Endodermal cell (in vitro differentiated cells): ENCODE measurements at places on chromosomes 3 and 15. TPM values are rescaled to one million over a fixed set of nuclear protein-coding genes. Genes with fewer than 3 reads are reported as not detected.
A peak's percentile ranks its signal among the peaks of the same experiment; 100 is the strongest.

DNA sequence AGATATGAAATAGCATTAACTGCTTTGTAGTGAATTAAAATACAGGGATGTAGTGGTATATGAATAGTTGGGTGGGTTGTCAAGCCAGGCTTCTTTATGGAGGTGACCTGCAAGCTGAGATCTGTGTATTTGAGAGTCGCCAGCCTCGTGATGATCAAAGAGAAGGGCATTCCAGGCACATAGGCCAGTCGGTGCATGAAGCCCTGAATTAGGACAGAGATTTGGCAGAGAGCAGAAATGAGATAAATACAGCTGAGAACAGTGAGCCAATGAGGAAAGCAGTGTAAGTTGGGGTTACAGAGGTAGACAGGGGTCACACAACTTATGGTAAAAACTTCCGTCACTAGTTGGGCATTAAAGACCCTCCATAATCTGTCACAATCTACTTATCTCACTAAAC lies 641.9 kb downstream of the OTOL1 start:
- no peak for DNase-seq

- DNase-seq = no peak
These were observed 531.2 kb upstream of the CFAP20DC start for GRCh38 chr3:59580996-59581395.

SFMBT1 gene
- total RNA-seq = 2.1 to 7.5 TPM (median 6.9 TPM) in 3 replicates

- no peak for DNase-seq
These were observed 314.2 kb downstream of the CLSTN2 start for GRCh38 chr3:140249188-140249587.

DNA sequence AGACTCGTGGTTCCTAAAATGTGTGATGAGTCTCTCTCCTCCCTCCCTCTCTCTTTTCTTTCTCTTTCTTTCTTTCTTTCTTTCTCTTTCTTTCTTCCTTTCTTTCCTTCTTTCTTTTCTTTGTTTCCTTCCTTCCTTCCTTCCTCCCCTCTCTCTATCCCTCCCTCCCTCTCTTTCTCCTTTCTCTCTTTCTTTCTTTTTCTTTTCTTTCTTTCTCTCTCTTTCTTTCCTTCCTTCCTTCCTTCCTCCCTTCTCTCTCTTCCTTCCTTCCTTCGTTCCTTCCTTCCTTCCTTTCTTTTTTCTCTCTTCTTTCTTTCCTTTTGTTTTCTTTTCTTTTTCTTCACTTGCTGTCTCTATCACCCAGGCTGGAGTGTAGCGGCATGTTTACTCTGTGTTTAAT lies 290.8 kb downstream of the NFKBIZ start:
- no peak for DNase-seq

PROS1 gene
- total RNA-seq = 39.1 to 52.4 TPM (median 52.4 TPM) in 3 replicates

GCHFR gene
- 47.1 to 94.1 TPM (median 48.1 TPM) in 3 replicates for total RNA-seq

DNA sequence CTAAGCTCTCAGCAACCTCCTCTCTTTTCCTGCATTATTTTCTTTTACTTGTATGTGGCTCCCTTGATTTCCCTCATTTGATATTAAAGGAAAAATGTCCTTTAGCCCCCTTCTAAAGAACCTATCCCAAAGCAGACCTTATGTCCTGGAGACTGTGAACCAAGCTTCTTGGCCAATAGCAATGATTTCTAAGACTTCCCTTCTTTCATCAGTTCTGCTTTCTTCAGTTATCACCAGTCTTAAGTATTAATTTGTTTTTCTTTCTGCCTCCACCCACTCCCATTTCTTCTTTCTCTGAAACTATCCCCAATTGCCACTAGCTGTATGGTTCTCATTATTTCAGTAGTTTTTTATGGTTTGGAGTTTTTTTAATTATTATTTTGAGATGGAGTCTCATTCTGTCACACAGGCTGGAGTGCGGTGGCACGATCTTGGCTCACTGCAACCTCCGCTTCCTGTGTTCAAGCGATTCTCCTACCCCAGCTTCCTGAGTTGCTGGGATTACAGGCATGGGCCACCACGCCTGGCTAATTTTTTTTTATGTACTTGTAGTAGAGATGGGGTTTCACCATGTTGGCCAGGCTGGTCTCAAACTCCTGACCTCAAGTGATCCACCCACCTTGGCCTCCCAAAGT lies 12.1 kb downstream of the TMOD3 start:
- no peak for DNase-seq

TIMP4 gene
- 0.46 TPM in 1 of 3 replicates, not detected in the others for total RNA-seq

- no peak for DNase-seq
These were observed 19.5 kb downstream of the SHF start for GRCh38 chr15:45168286-45168685.

GRCh38 chr3:48928679-48929078 lies 10.0 kb downstream of the ARIH2 start:
- DNase-seq = no peak

DNA sequence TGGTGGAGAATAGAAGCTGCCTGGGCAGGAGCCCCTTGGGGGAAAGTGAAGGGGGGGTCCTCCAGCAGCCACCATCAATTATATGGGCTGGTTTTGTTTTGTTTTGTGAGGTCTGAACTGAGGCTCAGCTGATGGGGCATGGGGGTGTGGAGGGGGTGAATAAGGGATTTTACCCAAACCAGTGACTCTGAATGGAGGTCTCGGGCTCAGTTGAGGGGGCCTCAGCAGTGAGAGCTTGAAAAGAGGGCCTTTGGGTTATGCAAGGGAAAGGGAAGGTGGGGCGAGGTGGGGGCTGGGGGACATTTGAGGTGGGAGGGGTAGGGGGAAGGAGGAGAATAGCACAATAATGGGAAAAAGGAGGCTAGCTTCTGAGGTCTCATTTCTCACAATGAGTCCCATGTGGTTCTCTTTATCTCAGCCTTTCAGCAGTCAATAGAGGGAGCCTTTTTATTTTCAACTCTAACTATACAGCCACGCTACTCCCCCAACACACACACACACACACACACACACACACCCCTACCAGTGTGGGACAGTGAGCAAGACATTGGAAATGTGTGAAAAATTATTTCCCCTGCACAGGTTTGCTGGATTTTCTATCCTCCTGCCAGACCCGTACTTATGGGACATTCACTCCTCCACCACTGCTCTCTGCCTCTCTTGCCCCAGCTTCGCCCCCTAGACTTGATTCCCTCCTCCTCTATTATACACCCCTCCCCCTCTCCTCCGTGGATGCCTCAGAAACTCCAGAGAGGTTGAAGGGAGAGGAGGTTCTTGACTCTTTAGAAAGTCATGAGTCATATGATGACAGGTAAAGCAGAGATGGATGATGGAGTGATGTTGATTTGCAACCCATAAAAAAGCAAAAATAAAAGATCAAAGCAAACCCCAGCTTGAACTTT lies 96.0 kb downstream of the GTPBP8 start:
- DNase-seq = no peak

STRA6 gene
- 25.7 to 119 TPM (median 26.2 TPM) in 3 replicates for total RNA-seq

- DNase-seq = no peak
These were observed 243.7 kb downstream of the TLE3 start for GRCh38 chr15:69854001-69854400.

GRCh38 chr15:40988156-40988555 lies 34.9 kb downstream of the CHAC1 start:
- DNase-seq = no peak

IDH2 gene
- 25.9 and 27.0 TPM in 2 replicates for total RNA-seq

- DNase-seq = no peak
These were observed 23.0 kb upstream of the NMD3 start for GRCh38 chr3:161197855-161198850.

GRCh38 chr3:147866561-147866960 lies 457.4 kb downstream of the ZIC1 start:
- DNase-seq = no peak

DNA sequence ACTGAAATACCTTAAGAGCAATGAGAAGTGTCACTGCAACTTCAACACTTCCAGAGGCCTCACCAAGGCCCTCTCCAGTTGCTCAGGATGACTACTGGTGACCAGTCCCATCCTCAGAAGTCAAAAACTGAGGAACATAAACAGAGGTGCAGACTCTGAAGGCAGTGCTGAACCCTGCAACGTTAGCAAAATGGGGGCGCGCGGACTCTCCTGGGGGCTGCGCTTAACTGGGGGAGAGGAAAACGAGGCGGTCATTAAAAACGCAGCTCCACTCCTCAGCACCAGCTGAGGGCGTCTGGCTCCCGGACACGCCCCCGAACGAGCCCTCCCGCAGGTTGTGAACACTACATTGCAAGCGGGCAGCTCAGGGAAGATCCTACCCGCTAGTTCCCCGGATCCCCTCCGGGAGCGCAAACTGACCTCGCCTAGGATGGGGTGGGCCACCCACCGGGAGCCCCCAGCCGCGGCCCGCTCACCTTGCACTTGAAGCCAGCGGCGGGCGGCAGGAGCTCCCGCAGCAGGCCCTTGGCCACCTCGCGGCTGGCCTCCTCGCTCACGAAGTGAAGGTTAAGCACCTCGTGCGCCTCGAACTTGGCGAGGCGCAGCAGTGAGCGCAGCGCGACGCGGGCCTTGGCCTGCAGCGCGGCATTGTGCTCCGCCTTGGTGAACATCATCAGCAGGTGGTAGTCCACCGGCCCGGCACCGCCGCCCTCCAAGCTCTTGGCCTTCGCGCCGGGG lies 711 bp downstream of the XXYLT1 start:
- peak; percentile 90 for DNase-seq

GRCh38 chr3:99971761-99972160 lies 142.5 kb downstream of the FILIP1L start:
- DNase-seq = no peak

RBP2 gene
- total RNA-seq = not detected in 2 replicates

SLC12A8 gene
- 14.9 and 18.6 TPM in 2 replicates for total RNA-seq

GRCh38 chr3:46381625-46382024 lies 10.9 kb downstream of the CCR5 start:
- DNase-seq = peak; percentile 47

- DNase-seq = no peak
These were observed 13.5 kb downstream of the OCA2 start for GRCh38 chr15:28085489-28086174.

LHFPL4 gene
- total RNA-seq = 6.0 to 6.7 TPM (median 6.1 TPM) in 3 replicates

HTR3E gene
- total RNA-seq = not detected in 3 replicates

GRCh38 chr3:141854599-141854998 lies 21.8 kb upstream of the ATP1B3 start:
- DNase-seq = no peak

DNA sequence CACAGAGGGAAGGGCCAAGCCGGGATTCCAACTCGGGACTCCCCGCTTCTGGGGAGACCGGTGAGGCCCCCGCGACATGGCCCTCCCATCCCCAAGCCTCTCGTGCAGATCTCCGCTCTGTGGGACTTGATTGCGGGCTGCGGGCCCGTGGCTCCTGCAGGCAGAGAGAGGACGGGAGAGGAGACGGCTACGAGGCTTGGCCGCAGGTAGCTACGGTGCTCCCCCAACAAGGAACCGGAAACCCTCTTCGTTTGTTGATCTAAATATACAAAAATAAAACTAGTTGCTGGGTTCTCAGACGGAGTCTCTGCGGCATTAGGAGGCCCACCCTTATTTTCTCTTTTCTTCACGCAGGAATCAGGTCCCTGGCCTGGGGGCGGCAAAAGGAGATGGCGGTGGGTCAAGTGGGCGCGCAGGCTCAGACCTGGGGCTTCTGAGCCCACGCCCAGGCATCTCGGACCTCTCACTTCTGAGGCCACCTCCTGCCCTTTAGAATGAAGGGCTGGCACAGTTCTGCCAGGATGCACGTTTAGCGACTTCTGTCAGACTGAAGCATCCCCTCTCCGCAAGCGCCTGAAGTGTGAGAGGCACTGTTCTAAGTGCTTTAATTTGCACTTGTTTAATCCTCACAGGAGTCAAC lies 10.9 kb downstream of the GNB5 start:
- DNase-seq = peak; percentile 64

ITIH4 gene
- 2.1 to 6.0 TPM (median 5.4 TPM) in 3 replicates for total RNA-seq

DNA sequence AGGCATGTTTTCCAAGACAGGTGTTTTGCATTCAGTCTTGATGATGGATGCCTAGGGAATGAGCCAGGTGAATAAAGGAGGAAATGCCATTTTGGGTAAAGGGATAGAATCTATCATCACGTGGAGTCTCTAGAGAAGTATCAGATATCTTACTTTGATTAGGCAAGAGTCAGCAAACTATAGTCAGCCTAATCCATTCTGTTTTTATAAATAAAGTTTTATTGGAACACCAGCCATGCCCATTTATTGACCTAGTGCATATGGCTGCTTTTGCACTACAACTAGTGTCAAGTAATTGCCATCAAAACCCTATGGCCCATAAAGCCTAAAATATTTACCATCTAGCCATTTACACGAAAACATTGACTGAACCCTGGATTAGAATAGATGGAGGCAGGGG lies 231.2 kb downstream of the SLC9A9 start:
- no peak for DNase-seq

DNA sequence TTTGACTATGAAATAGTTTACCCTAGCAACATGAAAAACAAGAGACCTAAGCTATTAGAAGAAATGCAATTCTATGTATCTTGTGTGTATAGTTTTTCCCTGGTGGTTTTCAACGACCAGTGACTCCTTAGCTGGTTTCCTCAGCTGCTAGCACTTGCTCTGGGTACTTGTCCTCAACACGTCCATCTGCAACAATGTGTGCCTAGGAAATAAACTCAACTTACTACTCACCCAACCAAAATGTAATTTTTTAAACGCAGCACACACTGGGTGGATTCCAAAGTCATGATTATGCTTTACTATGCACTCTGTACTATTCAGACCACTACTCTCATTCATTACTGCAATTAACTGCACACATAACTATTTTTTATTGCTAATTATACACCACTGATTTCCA lies 31.0 kb downstream of the CPA3 start:
- no peak for DNase-seq

- peak; percentile 28 for DNase-seq
These were observed 186.8 kb upstream of the CHRNA7 start for GRCh38 chr15:31843426-31844055.

DNA sequence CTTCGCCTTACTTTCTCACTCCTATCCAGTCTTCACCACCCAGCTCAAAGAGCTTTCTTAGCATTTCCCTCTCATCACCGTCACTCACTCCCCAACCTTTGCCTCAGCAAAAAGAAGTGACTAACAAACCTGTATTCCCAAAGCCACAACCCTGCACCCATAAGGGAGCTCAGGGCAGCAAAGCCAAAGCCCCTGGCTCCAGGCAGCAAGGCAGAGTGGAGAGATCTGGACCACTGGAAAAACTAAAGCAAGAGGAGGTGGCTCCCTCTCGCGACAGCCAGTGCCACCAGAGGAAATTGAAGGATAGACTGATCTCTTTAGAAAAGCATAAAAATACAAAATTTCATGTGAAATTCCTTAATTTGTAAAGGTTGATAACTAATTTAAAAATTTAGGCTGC lies 25.1 kb upstream of the CDCP1 start:
- no peak for DNase-seq
